Foreskin melanocyte (primary cell): ENCODE measurements at places on chromosomes 4 and X.

- no peak for DNase-seq
These were observed 2.7 kb downstream of the SRPK3 start for GRCh38 chrX:153783378-153784013.

DNA sequence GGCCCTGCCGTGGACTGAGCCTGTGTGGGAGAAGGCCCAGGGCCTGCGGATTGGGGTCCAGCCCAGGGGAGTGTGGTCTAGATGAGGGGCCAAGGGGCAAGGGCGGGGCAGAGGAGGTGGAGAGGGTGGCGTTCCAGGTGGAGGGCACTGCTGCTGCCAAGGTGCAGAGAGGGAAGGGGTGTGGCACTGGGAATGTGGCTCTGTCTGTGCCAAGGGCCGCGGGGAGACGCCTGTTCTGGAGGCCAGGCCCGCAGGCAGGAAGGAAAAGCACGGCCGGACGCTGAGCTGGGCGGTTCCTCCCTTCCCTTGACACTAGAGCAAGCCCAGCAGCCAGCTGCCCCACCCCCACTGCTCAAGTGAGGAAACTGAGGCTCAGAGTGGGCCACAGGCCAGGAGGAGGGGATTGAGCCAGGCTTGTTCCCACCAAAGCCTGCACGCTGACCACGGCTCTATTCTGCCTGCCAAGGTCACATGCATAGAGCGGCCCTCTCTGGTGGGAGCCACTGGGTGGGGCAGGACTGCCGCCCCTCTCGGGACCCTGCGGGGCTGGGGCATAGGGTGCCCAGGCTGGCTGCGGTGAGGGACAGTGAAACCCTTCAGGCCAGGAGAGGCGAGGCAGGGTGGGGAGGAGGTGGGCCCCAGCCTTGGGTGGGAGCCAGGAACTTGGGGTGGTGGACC is 13.0 kb downstream of the SH3BP2 start:
- DNase-seq: no peak

- DNase-seq: no peak
These were observed 6.3 kb downstream of the GABRA4 start for GRCh38 chr4:46986922-46987638.

DNA sequence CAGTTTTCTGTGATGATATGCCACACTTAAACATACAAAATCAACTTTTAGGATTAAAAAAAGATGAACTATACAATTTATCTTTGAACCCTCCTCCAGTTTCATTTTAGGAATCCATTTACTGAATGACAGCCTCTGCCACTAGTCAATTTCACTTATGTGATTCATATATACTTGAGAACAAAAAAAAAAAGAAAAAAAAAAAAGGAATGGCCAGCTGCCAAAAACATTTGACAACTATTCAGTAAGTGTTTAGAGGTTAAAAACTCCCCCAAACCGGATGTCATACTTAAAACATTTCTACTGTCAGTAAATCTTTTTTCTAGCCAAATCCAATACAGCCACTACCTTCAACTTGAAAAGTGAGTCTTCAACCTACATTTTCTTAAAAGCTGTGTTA is 266.7 kb upstream of the MAGEB2 start:
- DNase-seq: peak; percentile 20

GRCh38 chr4:151166636-151167035 is 67.2 kb downstream of the RPS3A start:
- no peak for DNase-seq

GRCh38 chr4:42331914-42332368 is 65.3 kb upstream of the SHISA3 start:
- DNase-seq: no peak

GRCh38 chrX:129523079-129523911 is at the start of gene SMARCA1:
SMARCA1 (minus strand) TSS chrX:129523490; CDS start chrX:129523370, 120 bp downstream.
- DNase-seq: peak; percentile 28

GRCh38 chr4:13233755-13234154 is 250.4 kb downstream of the RAB28 start:
- DNase-seq: no peak

DNA sequence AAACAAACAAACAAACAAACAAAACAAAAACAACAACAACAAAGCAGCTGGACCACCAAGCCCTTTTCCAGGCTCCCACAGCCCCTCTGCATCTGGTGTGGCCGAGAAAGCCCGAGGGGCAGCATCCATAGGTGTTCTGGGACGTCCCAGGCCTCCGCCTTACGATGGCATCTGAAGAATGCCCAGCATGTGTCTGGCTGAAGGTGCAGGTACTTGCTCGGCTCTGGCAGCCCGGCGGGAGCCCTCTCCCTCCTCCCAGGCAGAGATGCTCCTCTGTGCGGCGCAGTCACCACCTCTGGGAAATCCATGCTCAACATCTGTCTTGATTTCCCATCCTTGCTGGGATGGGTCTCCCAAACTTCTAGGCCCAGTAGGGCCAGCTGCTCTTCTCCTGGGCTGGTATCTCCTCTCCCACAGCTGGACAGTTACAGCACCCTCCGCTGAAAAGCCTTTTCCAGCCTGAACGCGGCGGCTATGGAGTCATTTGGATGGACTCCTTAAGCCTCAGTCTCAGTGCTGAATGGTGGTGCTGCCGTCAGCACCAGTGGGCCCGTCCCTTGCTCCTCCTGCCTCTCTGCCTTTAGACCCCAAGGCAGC is 4.3 kb downstream of the PSAPL1 start:
- no peak for DNase-seq

GRCh38 chr4:8914461-8915171 is 43.0 kb upstream of the HMX1 start:
- DNase-seq: no peak

- no peak for DNase-seq
These were observed 230.8 kb downstream of the TMEM47 start for GRCh38 chrX:34426334-34426733.

GRCh38 chr4:18075823-18076433 is 54.4 kb upstream of the LCORL start:
- DNase-seq: no peak

DNA sequence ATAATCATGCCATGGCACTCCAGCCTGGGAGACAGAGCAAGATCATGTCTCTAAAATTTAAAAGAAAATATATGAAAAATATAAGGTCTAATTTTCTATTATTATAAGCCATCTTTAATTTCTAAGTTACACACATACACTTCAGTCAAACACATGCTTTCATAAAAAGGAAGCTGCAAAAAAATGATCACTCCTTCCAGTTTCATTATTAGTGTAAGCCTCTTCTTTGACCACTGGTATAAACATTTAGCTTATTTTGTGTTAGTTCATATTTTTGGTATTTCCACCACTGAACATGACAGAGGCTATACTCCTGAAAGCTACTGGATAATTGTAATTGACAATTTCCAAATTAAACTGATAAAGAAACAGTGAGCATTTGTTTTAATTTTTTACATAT is 163.3 kb upstream of the USP38 start:
- DNase-seq: no peak

GRCh38 chrX:110042496-110042895 is 39.6 kb downstream of the TMEM164 start:
- DNase-seq: no peak

DNA sequence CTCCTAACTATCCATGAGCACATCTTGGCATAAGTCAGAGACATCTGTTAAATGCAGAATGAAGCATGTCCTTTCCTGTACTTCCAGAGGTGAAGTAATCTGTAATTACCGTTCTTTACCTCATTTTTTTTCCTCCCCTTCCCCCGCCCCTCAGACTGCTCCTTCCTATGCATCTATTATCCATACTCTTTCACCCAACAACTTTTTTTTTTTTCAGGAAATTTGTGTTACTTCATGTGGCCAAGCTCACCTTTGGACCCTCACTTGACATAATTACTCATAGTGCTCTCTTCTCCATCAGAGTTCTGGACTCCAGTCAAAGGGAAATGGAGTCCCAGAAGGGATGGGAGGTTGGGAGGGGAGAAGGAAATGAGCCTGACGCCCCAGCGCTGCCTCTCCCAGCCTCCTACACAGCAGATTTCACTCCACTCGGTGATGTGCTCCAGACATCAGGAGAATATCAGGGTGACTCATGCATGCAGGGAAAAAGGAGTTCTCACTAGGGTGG is 568.8 kb downstream of the STIM2 start:
- no peak for DNase-seq

DNA sequence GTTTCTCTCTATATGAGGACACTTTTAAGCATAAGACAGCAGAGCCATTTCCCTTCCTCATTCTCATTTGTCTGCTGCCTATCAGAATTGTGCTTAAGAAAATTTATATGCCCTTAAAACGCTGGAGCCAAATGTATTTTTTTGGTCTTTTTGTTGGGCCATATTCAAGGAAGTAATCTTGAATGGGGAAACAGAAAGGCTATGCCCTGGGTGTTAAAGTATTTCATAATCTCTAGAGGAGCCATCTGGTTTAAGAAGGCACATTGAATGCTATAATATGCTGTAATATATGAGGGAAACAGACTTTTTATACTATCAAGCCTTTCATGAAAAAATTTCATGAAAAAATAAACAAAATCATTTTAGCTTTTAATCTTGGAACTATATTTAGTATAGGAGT is 4.3 kb downstream of the DMD start:
- DNase-seq: no peak

DNA sequence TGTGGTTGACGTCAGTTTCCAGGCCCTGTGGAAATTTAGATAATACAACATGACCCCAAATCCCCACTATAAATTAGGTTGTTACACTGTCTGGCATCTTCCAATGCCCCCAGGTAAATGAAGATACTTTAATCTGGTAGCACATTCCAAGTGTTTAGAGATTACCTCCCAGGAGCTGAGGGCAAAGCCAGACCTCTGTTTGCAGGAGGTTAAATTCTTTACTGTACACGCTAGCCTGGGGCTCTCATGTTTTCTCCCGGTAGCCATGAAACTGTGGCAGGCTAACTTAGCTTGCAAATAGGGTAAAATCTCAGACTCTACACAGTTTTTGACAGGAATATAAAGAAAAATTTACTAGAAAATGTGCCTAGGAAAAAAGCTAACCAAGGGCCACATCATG is 450.0 kb downstream of the PDGFC start:
- no peak for DNase-seq

DNA sequence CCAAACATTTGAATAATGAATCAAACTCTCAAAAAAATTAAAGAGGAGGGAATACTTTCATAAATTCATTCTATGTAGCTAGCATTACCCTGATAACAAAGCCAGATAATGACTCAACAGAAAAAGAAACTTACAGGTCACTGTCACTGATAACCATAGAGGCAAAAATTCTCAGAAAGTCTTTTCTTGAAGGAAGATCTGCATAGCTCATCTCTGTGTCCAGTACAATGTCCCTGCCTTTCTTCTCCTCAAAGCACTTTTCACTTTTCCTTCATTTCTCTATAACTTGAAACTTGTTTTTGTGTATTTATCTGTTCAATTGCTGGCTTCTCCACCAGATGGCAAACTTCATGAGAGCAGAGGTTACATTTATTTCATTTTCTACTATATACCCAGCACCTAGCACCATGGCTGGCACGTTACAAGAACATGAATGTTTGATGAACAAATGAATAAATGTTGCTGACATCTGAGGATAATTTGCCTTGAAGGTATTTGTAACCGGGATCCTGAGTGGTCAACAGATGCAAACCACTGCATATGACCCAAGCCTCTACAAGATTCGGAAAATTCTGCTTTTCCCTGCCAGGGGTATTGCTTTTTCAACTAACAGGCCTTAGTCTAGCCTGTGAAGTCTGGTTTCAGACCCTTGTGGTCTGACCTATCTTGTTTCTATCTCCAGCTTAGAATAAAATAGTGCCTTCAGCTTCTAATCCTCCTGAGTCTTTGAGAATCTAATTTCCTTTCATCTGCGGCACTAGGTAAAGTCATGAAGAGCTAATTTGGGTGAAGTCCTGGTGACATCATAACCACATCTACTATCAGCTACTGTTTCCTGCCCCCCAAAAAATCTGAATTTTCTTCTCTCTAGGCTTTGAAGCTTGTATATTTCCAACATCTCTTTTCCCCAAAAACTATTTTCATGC is 52.5 kb upstream of the ANTXR2 start:
- peak; percentile 2 for DNase-seq

GRCh38 chr4:171472230-171472629 is 341.0 kb upstream of the GALNTL6 start:
- DNase-seq: no peak

DNA sequence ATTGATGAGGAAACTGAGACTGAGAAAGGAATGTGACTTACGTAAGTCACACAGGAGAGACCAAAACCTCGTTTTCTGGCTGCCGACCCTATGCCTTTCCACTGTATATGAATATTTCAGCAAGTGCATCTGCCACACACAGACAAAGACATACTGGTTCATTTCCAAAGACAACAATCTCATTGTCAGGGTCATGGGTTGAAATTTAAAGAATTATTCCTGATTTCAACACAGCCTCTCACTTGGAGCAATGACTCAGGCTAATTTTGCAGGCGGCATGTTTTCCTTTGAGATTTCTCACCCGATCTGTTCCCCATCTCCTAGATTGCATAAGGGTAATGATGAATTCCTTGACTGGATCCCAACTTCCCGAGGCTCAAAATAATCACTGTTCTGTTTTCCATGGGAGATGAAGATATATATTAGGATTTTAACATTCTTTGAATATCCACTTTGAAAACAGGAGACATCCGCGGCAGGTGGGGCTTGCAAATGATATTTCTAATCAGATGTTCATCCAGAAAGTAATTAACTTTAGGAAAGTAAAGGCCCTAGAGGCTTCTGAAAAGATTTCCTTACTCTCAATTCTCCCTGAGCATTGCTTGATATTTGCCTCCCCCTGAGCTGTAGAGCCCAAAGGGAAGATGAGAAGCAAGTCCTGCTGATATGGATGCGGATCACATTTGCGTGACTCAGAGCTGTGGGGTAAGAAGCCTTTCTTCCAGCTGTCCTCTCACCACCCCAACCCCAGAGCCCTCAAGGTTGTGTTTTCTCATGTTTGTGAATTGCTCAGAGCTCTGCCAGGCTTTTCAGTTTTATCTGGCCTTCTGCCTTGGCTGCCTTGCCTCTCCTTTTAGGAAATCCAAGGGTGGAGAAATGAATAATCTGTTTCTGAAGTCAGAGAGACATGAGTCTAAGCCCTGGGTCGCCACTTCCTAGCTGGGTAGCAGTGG is 361.1 kb upstream of the BOD1L1 start:
- peak; percentile 58 for DNase-seq

- DNase-seq: no peak
These were observed 43.8 kb downstream of the FHL1 start for GRCh38 chrX:136191171-136191570.

DNA sequence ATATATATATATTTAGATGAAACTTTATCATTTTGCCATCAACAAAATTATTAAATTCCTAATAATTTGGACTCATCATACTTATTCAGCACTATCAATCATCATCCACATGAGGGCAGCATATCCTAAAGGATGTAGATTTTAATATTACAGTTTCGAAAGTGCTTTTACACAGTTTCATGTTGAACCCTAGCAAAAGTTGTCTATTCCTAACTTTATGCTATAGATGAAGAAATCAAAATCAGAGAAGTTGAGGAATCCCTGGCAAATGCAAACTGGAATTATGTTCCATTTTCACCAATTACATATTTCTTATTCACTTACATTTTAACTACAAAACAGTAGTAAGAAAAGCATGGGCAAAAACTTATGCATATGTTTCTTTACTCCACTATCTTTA is 36.6 kb upstream of the UGT2A1 start:
- DNase-seq: peak; percentile 21
